NCI-H748 treated with DMSO at 0.1 percent for 48 hours (cell line): ENCODE measurements at places on chromosomes 5 and 9.

DNA sequence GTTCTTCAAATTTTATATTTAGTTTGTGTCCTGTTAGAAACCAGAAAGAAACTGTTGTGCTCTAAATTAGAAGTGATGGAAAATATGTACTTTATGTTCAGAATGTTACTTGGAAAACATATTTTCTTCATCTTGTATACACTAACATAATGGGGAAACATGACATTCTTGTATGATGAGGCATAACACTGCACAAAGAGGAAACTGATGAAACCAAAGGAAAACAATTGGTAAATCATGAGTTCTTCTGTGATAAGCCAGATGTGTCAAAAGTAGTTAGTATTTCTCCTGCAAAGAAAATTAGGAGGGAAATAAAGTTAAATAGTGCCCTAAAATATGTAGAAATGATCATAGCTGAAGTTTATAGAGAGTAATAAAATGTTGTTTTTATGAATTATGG, 111.1 kb upstream of the FBN2 start:
- no peak for DNase-seq

DNA sequence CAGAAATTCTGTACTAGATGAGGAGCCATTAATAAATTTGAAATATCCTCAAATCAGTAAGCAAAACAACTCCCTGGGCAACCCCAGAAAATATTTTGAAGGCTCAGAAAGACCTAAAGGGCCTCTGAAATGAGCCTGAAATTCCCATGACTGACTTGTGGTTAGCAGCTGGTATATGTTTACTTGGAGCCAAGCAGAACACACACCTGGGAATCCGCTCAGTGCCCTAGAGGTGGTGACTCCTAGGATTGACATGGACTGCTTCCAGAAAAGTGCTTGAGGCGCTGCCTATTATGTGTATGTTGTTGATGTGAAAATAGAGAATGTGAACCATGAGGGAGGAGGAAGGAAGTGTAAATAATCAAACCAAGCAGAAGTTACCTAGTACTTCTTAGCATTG, 14.7 kb downstream of the RFK start:
- DNase-seq, result peak; percentile 32

- DNase-seq, result no peak
Measured at GRCh38 chr5:60163762-60164161, 270.2 kb upstream of the PDE4D start.

- no peak for DNase-seq
Measured at GRCh38 chr5:124045412-124045811, 533.4 kb downstream of the CSNK1G3 start.
